SK-N-SH treated with all-trans-retinoic acid at 6 μM for 48 hours (cell line): ENCODE measurements at places on chromosomes 12 and 14.

- ATAC-seq: no peak
Measured at GRCh38 chr12:25131270-25131669, 63.7 kb downstream of the DNAI7 start.

- no peak for ATAC-seq
Measured at GRCh38 chr12:2775431-2775830, 19.3 kb upstream of the FKBP4 start.

- peak; percentile 49 for ATAC-seq
Measured at GRCh38 chr12:108525681-108526080, 10.6 kb downstream of the FICD start.

GRCh38 chr14:68528040-68528687 lies 264.7 kb downstream of the ZFP36L1 start:
- ATAC-seq: no peak

DNA sequence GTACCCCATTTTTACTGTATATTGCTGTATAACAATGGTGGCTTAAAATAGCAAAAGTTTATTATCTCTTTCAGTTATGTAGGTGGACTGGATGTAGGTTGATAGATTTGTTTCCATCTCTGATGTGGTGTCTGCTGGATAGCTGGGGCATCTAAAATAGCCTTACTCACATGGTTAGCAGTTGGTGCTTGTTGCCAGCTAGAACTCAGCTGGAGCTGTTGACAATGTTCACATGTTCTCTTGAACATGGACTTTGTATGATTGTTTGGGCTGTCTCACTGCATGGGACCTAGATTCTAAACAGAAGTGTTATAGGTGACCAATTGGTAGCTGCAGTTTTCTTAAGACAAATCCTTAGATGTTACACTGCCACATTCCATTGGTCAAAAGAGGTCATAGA lies 126.9 kb downstream of the GPHN start:
- peak; percentile 27 for ATAC-seq

GRCh38 chr12:44697511-44697910 lies 178.6 kb downstream of the NELL2 start:
- no peak for ATAC-seq

DNA sequence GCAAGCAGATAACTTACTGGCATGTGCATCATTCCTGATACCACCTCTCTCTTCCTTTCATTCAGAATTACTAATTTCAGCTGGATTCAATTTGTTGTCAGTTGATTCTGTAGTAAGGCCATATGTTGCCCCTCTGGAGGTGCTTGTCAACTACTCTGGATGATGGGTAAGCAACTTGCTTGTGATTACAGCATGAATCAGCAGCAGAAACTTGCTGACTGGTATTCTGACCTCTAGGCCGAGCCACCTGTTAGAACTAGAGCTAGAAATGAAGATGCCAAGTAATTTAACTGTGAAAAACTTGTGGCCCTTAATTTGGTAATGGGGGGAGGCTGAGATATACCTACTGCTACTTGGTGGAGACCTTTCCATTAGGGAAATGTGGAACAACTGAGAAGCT lies 5.1 kb downstream of the RNF10 start:
- ATAC-seq: peak; percentile 21

DNA sequence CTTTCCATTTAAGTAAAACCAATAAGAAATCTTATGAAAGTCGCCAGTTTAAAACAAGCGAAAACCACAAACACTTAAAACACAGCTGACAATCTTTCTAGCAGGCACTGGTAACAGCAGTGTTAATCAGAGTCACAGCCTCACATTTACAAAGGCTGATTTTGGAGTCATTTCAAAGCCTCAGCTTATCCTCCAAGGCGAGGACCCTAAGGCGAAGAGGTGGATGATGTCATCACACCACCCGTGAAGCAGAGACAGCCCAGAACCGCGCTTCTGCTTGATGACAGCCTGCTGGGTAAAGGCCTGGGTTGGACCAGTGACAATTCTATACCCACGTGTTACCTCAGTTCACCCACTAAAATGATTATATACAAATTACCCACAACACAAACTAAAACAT lies 10.1 kb downstream of the GOLGA3 start:
- ATAC-seq: no peak

DNA sequence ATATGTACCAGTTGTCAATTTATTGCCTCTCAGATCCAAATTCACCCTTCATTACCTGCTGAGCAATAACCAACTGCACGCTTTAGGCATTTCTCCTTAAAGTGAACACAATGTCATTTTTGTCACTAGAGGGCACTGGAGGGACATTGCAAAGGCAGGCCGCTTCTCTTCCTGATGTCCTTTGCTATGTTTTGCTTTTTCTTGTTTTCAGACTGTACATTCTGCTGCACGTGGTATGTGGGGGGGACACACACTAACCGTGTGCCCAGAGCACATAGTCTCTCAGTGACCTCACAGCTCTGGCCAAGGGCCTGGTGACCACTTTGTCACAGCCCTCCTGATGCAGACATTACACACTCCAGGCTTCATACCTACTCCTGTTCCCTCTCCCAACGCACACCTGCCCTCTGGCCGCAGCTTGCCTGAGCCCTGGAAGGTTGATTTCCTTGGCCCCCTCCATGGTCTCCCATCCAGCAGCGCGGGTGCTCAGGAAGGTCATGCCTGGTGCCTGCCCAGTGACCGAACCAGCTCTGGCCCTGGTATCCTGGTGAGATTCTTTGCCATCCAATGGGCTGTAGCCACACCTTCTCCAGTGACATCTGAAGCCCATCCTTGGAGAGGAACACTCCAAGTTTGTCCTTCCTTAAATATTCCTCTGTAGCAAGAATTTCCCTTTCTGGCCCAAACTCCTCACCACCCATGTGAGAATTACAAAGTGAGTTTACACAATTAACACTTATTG lies 39.9 kb downstream of the MYO1H start:
- ATAC-seq: peak; percentile 62

GRCh38 chr14:89352976-89353765 lies 63.9 kb downstream of the FOXN3 start:
- no peak for ATAC-seq

DNA sequence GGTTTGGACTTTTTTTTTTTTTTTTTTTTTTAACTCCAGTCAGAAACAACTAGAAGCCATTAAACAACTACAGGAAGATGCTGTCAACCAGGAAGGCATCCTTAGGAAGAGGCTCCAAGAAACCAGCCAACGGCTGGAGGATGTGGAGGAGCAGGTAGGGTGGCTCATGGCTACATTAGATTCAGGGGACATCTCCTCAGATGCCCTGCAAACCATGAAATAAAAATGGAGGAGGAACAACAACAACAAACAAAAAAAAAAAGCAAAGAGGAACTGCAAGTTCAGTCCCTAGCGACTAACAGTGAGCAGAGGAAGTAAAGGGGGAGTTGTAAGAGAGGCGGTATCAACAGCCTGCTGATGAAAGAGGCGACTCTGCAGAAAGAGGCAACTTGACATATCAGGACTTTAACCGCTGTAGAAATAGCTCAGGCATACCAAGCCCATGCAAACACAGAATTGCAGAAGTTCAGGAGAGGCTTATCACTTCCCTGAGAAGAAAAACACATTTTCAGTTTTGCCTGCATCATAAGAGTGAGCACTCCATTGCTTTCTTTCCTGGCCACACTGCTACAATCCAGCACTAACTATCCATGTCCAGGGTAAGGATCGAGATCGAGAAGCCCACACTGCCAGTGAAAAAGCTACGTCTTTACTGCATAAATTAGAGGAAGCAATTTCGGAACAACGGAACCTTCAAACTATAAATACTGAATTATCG lies 103.5 kb upstream of the BCAT1 start:
- ATAC-seq: no peak

DNA sequence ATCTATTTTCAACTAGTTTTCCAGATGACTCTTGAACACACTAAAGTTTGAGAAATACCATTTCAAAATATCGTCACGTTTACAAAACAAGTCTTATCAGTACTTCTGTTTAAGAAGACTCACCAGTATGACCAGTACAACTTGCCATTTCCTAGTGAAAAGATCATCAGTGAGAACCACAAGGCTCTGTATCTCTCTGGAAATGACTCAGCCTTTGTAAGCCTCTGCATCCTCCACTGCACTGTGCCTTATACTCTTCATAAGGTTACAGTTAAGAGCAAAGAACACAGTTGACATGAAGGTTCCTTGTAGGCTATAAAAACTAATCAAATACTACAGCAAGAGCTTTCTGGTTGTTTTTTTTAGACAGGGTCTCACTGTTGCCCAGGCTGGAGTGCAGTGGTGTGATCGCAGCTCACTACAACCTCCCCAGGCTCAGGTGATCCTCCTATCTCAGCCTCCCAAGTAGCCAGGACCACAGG lies 5.7 kb upstream of the VTI1B start:
- ATAC-seq: peak; percentile 60; the same call in 2 of the 3 replicates

GRCh38 chr12:114174326-114174725 lies 208.2 kb upstream of the RBM19 start:
- no peak for ATAC-seq

GRCh38 chr12:46652692-46653091 lies 173.1 kb downstream of the SLC38A4 start:
- no peak for ATAC-seq

GRCh38 chr12:123089631-123090353 lies 61.1 kb downstream of the PITPNM2 start:
- ATAC-seq: peak; percentile 84
